ENCODE measurements at places on chromosomes 3 and 15.

DNA sequence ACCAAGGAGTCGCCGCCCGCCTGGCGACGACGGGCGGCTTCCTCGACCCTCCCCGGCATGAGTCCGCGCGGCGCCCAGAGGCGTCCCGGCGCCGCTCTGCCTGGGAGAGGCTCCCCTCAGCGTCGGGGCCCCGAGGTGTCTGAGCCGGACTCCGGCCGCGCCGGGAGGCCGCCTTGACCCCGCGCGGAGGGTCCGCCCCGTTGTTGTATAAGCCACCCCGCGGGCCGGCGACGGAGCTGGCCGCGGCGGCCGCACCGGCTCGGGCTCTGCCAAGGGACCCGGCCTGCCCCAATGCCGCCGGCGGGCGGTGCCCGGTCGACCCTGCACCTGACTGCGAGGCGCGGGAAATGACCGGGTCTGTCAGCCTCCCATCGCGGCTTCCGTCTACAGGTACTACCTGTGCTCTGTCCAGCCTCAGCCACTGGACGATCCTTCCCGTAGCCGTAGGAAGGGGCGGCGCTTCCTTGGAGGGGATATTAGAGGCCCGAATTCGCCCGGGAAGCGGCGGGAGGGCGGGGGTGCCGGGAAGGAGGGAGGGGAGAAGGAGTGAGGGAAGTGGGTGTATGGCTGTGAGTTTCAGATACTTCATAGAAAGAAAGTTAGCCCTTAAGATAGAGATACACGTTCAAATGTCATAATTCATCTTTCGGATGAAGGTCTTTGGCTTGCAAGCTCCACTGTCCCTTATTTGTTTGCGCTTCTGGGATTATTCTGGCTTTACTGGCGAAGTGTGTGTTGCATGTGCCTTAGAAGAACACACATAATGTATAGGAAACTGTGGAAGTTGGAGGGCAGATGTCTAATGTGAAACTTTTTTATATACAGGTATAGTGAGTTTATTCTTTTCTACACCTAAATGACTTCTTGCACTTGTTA is 620 bp downstream of the ABHD5 start:
- peak; percentile 7 for ATAC-seq

GRCh38 chr15:27550635-27551034 is 548.5 kb downstream of the OCA2 start:
- ATAC-seq, result no peak

- no peak for ATAC-seq
These were observed 445 bp downstream of the EFCAB12 start for GRCh38 chr3:129428007-129428375.

DNA sequence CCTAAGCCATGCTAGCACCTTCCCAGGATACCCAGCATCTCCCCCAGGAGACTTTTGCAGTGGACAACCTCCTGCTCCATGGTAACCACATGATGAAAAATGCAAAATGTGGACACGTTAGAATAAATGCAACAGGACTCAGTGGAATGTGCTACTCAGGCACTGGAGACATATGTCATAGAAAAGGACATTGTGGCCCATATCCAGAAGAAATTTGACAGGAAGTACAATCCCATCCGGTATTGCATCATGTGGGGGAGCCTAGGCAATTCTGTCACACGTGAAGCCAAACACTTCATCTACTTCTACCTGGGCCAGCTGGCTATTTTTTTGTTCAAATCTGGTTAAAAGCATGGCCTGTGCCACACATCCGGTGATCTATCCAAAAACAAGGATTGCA is 227.2 kb upstream of the GPR149 start:
- ATAC-seq, result no peak

GRCh38 chr15:28169366-28169765 is 70.3 kb upstream of the OCA2 start:
- no peak for ATAC-seq

DNA sequence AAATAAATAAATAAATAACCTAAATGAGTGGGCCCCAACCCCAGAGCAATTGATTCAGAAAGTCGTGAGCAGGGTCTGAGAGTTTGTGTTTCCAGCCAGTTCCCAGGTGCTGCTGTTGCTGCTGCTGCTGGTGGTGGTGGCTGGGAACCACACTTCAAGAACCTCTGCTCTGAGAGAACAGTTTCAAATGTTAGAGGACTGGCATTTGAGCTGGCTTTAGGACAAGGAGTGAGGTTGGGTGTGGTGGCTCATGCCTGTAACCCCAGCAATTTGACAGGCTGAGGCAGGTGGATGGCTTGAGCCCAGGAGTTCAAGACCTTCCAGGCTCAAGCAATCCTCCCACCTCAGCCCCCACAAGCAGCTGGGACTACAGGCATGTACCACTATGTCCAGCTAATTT is 123.1 kb upstream of the UBE2E1 start:
- ATAC-seq, result no peak

- ATAC-seq, result no peak
These were observed 35.9 kb downstream of the TLE3 start for GRCh38 chr15:70061696-70062270.

DNA sequence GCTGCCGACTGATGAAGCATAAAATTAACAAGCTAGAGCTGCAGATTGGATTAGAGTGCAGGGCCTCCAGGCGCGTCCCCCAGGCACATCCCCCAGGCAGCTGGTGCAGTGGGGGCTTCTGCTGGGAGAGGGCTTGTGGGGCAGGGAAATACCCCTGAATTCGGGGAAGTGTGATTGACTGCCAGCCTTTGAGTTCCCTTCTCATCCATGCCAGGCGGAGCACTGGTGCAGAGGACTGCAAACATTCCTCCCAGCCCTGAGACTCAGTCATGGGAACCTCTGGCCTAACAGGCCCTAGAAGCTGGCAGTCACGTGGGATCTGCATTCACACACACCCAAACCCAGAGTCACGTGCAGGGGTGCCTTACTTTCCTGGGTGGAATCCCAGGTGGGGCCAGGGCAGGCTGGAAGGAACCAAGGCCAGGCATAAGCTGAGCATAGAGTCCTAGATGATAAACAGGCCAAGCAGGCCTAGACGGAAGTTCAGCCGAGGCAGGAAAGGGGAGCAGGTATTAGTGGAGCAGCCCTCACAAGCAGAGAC is 46.2 kb upstream of the SEC22A start:
- no peak for ATAC-seq

- ATAC-seq, result no peak
These were observed 151.4 kb downstream of the CACNA2D3 start for GRCh38 chr3:54273791-54274190.

DNA sequence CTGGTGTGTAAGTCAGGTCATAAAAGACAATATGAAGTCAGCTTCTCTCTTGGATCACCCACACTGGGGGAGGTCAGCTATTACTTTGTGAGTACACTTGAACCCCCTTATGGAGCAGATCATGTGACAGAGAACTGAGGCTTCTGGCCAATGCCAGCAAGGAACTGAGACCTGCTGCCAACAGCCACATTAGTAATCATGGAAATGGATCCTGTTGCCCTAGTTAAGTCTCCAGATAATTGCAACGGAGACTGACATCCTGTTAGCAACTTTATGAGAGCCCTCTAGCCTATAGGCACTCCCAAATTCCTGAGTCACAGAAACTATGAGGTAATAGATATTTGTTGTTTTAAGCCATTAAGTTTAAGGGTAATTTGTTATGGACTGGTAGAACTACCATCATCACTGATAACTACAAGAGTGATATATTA is 110.4 kb upstream of the GMNC start:
- ATAC-seq, result no peak

DNA sequence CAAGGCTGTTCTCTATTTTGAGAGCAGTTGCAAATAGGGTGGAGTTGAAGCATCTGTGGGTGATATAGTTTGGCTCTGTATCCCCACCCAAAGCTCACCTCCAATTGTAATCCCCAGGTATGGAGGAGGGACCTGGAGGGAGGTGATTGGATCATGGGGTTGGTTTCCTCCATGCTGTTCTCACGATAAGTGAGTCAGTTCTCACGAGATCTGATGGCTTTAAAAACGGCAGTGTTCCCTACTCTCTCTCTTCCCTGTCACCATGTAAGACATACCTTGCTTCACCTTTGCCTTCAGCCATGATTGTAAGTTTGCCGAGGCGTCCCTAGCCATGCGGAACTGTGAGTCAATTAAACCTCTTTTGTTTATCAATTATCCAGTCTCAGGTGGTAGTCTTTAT is 21.0 kb downstream of the CHST2 start:
- ATAC-seq, result no peak

GRCh38 chr3:186260726-186261125 is 101.3 kb downstream of the DGKG start:
- no peak for ATAC-seq

DNA sequence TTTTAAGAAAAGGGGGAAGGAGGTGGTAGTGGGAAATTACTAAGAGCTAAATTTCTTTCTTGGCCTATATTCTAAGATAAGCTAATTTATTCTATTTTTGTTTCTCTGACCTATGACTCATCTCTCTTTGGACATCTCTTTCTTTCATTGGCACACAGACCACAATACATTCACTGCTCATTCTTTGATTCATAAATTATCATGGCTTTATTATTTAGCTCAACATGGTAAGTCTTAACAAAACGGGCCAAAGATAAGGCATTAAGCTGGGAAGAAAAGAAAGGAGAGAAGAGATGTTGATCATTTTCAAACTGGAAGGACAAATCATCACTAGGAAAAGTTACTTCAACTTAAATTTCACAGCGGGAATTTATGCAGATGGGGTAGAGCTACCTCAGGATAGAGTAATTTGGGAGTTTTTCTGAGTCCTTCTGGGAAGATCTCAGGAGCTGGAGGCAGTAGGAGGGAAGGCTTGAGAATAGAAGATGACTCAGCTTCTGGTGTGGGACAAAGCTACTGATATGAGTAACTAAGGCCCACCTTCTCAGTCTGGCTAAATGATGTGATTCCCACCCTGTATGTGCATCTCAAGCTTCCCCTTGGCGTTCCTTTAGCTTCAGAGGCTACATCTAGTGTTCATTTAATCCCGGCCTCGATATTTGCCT is 7.5 kb upstream of the ALCAM start:
- ATAC-seq, result peak; percentile 51

- no peak for ATAC-seq
These were observed 152.3 kb downstream of the RAB11A start for GRCh38 chr15:66021496-66022162.

- no peak for ATAC-seq
These were observed 31.0 kb downstream of the CEP63 start for GRCh38 chr3:134516905-134517304.

- ATAC-seq, result no peak
These were observed 23.1 kb downstream of the TNFAIP8L3 start for GRCh38 chr15:51071578-51071977.

DNA sequence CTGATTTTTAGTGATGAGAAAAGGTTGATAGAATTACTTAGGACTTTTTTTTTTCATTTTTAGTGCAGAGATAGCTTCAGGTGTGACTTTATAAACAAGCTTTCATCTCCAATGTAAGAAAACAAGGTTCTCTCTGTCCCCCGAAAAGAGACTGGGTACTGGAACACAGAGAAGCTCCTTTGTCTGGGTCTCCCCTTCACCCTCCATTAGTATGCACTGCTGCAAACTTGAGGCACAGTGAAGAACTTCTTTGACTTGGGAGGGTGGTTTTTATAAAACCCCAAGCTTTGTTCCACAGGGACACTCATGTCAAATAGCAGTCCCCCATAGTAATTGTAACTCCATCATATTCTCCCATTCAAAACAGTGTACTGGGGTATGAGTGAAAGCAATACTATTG is 93.5 kb upstream of the SOX2 start:
- ATAC-seq, result no peak

DNA sequence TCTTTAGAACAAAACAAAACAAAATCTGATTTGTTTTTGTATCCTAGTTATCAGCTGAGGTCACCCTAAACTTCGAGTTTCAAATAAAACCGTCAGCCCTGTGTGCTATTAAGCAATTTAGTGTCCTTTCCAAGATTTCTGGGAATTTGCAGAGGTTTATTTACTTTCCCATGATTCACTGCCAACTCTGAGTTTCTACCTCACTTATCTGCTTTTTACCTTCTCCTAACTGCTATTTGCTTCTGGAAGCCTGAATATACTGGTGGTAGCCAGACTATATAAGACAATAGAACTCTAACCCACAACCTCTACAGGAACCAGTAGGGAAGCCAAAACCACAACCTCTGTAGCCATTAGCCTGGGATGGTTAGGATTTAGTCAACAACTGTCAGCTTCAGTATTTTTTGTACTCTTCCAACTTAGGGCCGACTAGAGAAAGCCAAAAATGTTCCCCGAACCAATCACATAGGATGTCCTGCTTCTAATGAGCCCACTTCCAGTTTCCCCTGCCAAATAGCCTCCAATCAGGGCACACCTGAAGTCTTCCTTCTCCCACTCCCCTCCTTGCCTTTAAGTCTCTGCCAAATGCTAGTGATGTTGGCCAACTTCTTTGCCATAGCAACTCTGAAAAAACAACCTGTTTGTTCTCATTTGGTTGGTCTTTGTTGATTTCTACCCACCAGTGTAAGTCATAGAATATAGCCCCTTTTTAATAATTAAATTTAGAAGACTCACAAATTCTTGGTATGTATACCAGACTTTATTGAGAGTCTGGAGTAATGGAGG is 273.1 kb downstream of the ULK4 start:
- ATAC-seq, result no peak

- ATAC-seq, result peak; percentile 32
These were observed 58.5 kb downstream of the ABCC5 start for GRCh38 chr3:183959214-183959613.

- ATAC-seq, result no peak
These were observed 174.0 kb upstream of the TPM1 start for GRCh38 chr15:62868507-62868906.

- ATAC-seq, result no peak
These were observed 46.8 kb upstream of the NEO1 start for GRCh38 chr15:73005446-73005845.

DNA sequence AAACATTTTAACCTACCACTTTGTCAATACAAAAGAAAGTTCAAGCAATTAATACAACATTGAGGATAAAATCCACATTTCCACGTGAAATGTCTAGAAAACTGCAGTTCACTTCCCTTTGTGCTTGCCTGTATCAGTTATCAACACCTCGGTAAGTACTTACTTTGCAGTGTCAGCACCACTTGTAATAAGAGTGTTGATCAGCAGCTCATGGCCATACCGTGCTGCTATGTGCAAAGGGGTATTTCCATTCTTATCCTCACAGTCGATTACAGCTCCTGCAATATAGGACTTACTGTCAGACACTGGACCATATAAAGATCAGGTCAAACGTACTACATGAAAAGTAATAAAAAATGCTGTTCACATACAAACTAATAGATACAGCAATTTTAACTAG is 84.4 kb downstream of the ANKRD28 start:
- no peak for ATAC-seq

GRCh38 chr3:111691293-111691909 is 96.3 kb upstream of the ZBED2 start:
- no peak for ATAC-seq

DNA sequence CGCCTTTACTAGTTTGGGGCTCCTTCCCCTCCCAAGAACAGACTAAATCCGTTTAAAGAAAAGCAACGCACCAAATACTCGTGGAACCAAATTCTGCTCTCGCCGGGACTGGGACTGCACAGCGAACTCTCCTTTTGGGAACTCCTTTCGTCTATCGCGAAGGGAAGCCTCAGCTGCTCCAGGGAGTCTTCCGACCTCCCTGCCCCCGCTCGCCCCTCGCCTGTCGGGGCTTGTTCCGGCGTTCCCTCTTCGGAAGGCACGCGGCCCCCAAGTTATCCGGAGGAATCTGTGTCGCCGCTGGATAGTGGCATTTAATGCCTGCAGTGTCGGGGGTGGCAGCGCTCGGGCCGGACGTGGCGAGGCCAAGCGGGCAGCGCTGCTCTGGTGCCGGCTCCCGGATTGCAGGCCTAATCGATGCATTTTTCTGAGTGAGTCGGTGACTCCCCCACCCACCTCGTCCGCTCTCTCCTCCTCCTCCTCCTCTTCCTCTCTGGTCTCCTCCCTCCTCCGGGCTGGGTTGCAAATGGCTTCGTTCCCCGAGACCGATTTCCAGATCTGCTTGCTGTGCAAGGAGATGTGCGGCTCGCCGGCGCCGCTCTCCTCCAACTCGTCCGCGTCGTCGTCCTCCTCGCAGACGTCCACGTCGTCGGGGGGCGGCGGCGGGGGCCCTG is at the start of gene TRIM71:
TRIM71 (plus strand) TSS at position 440 of the 671 bp plus-strand sequence; CDS start at position 524, 84 bp downstream.
- no peak for ATAC-seq

All from activated CD4-positive, CD25-positive, alpha-beta regulatory T cell treated with anti-CD3 and anti-CD28 coated beads, Interleukin-2, amount 50 U/mL, for 24 hours (primary cell).